ENCODE measurements at places on chromosomes 7 and 10. TPM values are rescaled to one million over a fixed set of nuclear protein-coding genes. Genes with fewer than 3 reads are reported as not detected.

- H3K27me3 ChIP-seq, result no peaks in the 10 kb centered on the region
- no peak overlapping the region for H3K27ac ChIP-seq
- H3K4me3 ChIP-seq, result no peak overlapping the region
- H3K4me1 ChIP-seq, result no peaks in the 10 kb centered on the region
These were observed 36.3 kb upstream of the IKZF1 start for GRCh38 chr7:50268223-50268622.

The SYNPO2L gene
- total RNA-seq, result 0.78 TPM

DNA sequence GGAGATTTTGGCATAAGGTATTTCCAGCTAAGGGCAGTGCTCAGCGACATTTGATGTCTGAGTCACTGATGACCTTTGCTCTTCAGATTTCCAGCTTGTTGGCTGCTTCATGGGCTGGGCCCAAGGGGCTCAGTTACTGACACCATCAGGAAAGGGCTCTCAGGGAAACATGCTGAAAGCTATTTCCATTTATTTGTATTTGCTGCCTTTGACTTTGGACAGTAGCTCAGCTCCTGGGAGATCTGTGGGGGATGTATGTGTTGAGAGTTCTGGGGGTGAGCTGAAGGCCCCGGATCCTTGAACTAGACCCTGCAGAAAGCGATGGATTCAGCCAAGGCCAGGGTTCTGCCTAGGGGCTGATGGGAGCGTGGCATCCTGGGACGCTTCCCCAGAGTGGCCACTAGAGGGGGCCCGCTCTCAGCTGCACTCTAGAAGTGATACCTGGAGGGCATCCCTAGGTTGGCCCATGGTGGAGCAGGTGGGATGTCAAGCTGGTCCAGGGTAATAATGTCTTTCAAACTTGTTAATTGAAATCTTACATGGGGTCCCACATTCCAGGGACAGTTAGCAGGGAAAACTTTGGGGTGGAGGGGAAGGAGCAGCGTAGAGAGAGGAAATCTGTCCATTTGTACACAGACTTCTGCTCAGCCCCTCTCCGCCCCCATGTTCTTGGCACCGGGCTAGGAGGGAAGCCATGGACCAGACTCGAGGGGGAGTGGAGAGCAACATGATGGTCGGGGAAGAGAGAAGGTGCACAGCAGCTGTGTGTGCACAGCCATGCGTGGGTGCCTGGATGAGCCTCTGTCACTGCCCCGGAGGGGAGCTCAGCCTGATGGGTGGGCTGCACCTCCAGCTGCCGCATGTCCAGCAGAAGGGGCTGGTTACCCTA lies 3.0 kb upstream of the BTBD16 start:
- H3K27ac ChIP-seq, result peak overlapping the region; percentile 43
- no peaks in the 10 kb centered on the region for H3K4me1 ChIP-seq
- peak; percentile 37 for DNase-seq
- no peak overlapping the region for H3K4me3 ChIP-seq
- H3K36me3 ChIP-seq, result peaks cover 15% of the 10 kb centered on the region

The CD36 gene
- total RNA-seq, result 114 TPM

- no peaks in the 10 kb centered on the region for H3K4me1 ChIP-seq
- no peak overlapping the region for H3K27ac ChIP-seq
- DNase-seq, result no peak
- no peaks in the 10 kb centered on the region for H3K36me3 ChIP-seq
- H3K4me3 ChIP-seq, result no peak overlapping the region
- no peaks in the 10 kb centered on the region for H3K27me3 ChIP-seq
These were observed 39.4 kb downstream of the EMX2 start for GRCh38 chr10:117581961-117582360.

DNA sequence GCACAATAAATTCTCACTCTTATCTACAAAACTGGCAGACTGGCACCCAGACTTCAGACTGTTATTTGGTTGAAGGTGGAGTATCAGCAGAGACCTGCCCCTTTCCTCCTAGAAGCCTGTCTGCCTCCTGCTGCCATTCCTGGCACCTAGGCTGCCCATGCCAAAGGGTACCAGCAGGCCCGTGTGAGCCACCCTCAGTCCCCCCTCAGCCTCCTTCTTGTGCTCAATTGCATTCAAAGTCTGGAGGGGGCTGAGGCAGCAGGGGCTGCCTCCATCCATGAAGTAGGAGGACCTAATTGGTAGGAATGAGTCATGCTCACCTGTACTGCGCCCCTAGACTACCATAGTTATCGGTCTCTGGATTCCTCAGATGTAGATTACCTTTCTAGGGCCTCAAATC lies 440.9 kb upstream of the GRM3 start:
- H3K27ac ChIP-seq, result no peak overlapping the region
- no peaks in the 10 kb centered on the region for H3K4me1 ChIP-seq
- H3K4me3 ChIP-seq, result no peak overlapping the region
- H3K36me3 ChIP-seq, result no peaks in the 10 kb centered on the region

- peaks cover 7% of the 10 kb centered on the region for H3K4me1 ChIP-seq
- DNase-seq, result no peak
These were observed 99.6 kb upstream of the BTBD16 start for GRCh38 chr10:122171302-122172075.

GRCh38 chr7:68700414-68700813 lies 897.9 kb upstream of the AUTS2 start:
- H3K36me3 ChIP-seq, result no peaks in the 10 kb centered on the region
- H3K4me3 ChIP-seq, result no peak overlapping the region
- no peaks in the 10 kb centered on the region for H3K27me3 ChIP-seq
- no peak overlapping the region for H3K27ac ChIP-seq
- DNase-seq, result no peak

DNA sequence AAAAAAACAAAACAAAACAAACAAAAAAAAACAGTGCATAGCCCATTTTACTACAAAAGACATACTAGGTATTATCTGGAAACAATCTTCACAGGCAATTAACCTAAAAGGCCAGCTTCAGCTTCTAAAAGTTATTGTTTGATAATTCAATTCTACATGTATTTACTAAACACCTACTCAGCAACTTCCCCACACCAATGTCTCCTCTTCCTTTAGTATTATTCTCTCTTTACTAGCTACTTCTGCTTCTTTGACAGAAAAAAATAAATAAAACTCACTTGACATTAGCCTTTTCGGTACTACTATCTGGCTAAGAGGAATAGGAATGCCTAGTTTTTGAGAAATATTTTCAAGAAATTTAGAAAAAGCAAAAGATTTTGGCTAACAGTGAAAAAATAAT lies 2.8 kb downstream of the TM9SF3 start:
- peaks cover 55% of the 10 kb centered on the region for H3K4me1 ChIP-seq
- no peak for DNase-seq
- no peaks in the 10 kb centered on the region for H3K27me3 ChIP-seq
- H3K36me3 ChIP-seq, result no peaks in the 10 kb centered on the region
- H3K4me3 ChIP-seq, result no peak overlapping the region
- H3K27ac ChIP-seq, result no peak overlapping the region

DNA sequence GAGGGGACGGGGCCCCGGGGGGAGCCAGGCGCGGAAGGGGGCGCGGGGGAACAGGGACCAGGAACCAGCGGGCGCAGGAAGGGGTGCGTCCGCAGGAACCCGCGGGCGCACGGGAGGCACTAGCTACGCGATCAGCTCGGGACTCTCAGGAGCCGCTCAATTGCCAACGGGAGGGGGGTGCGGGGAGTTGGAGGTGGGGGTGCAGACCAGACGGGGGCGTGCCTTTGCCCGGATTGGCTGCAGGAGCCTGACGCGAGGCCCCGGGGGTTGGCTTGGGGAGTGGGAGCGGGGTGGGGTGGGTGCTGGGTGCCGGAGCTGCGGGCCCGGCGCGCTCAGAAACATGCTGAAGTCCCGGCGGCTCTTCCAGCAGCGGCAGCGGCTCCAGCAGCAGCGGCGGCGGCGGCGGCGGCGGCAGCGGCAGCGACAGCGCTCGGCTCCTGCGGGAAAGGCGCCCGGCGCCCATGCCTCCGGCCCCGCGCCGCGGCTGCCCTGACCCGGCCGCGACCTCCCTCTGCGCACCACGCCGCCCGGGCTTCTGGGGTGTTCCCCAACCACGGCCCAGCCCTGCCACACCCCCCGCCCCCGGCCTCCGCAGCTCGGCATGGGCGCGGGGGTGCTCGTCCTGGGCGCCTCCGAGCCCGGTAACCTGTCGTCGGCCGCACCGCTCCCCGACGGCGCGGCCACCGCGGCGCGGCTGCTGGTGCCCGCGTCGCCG lies at the start of gene ADRB1:
ADRB1 (plus strand) TSS at position 335 of the 715 bp plus-strand sequence; CDS start at position 602, 267 bp downstream.
- peak; percentile 93 for DNase-seq
- H3K27ac ChIP-seq, result peak within 1 kb of the TSS; percentile 94
- H3K27me3 ChIP-seq, result peaks cover 13% of the 10 kb centered on the region
- peaks cover 50% of the 10 kb centered on the region for H3K4me1 ChIP-seq
- peaks cover 2% of the 10 kb centered on the region for H3K36me3 ChIP-seq

The TMEM236 gene
- total RNA-seq, result 0.55 TPM
